G401 (cell line): ENCODE measurements at places on chromosomes 12 and 14.

DNA sequence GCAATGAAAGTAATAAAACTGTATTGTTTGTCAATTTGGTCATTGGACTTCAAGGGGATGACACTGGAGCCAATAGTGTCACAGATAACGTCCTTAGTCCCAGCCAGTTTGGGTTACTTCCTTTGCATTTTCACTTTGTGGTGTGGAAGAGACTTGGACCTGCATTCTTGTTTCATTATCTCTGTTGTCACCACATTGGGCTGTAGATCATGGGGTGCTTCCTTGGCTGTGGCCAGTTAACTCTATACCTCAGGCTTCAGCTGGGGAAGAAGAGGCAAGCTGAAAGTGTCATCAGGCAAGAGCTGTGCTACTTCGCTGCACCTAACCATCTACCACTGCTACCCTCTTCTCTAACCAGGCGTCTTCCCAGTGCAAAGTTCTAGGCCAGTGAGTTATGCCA lies 15.1 kb upstream of the CISTR start:
- no peak for DNase-seq

DNA sequence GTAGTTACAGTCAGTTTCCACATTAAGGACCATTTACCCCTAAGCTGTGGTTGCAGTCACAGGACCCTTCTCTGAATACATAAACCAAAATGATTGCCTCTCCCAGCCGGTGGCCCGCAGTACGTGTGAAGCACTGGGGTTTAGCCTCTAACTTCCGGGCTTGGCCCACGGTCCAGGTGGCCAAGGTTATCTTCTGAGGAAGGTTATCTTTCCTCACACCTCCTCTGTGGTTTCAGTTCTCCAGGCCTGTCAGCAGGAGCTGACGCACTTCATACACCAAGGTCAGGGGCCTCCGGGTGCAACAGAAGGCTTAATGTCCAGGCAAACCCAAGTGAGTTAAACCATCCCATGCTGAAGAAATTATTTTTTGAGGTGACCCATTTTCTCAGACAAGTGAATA lies 291.0 kb upstream of the FKBP4 start:
- no peak for DNase-seq

- no peak for DNase-seq
Observed at GRCh38 chr12:1811281-1811947, 9.0 kb upstream of the LRTM2 start.

- DNase-seq: no peak
Observed at GRCh38 chr12:110637869-110638441, 24.0 kb downstream of the TCTN1 start.

DNA sequence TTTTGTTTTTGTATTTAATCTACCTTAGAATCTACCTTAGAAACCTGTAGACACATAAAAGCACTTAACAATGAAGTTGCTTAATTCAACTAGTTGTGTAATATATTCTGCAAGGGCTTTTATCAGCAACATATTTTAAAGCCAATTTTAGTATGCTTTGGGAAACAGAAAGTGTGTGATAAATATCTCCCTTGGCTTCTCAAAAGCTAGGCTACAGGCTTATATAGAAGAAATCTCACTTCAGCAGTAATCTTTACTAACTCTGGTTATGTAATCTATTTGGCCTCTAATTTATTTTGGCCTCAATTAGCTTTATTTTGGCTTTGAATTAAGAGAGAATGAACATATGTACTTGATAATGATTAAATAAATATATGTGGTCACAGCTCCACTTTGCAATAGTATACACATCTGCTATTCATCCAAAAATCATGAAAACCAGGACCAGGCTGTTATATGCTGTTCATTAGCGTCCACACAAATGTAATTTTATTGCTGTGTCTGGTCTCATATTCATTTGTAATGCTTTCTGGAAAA lies 37.2 kb downstream of the LRP6 start:
- DNase-seq: no peak

DNA sequence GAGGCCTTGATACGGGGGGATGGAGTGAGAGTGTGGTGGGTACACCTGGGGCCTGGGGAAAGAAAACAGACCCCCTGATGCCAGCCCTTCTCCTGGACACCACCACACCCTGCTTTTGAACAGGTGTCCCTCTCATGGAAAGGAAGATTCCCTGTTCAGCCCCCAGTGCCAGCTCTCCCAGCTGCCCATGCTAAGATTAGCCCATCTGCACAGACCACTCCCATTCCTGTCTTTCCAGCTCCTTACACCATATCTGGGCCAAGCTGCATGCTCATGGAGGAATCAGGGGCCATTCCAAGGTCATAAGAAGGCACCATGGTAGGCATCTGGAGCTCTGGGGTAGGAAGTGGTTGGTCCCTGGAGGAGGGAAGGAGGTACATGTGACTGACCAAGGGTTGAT lies 9.6 kb downstream of the NAB2 start:
- DNase-seq: no peak

- DNase-seq: no peak
Observed at GRCh38 chr14:59455411-59455810, 9.8 kb downstream of the GPR135 start.

DNA sequence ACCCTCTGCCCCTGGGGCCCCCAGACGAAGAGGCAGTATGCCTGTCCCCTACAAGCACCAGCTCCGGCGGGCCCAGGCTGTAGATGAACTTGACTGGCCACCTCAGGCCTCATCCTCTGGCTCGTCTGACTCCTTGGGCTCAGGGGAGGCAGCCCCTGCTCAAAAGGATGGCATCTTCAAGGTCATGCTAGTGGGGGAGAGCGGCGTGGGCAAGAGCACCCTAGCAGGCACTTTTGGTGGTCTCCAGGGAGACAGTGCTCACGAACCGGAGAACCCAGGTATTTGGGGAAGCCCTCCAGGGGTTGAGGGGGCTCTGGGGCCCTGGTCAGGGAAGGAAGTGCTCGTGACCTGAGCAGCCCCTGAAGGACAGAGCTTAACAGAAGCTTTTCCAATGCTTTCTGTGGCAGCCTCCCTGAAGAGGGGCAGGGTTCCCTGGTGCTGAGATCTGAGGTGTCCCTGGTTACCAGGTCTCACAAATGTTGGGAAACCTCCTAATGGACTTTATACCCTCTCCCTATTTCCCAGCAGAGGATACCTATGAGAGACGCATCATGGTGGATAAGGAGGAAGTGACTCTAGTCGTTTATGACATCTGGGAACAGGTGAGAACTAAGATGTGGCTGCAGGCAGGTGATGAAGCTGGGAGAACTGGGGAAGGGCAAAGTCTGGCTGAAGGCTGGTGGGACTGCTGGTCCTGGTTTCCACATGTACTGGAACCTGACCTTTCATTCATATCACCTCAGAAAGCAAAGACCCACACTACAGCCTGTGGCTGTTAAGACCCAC lies 1.9 kb downstream of the REM2 start:
- DNase-seq: no peak

DNA sequence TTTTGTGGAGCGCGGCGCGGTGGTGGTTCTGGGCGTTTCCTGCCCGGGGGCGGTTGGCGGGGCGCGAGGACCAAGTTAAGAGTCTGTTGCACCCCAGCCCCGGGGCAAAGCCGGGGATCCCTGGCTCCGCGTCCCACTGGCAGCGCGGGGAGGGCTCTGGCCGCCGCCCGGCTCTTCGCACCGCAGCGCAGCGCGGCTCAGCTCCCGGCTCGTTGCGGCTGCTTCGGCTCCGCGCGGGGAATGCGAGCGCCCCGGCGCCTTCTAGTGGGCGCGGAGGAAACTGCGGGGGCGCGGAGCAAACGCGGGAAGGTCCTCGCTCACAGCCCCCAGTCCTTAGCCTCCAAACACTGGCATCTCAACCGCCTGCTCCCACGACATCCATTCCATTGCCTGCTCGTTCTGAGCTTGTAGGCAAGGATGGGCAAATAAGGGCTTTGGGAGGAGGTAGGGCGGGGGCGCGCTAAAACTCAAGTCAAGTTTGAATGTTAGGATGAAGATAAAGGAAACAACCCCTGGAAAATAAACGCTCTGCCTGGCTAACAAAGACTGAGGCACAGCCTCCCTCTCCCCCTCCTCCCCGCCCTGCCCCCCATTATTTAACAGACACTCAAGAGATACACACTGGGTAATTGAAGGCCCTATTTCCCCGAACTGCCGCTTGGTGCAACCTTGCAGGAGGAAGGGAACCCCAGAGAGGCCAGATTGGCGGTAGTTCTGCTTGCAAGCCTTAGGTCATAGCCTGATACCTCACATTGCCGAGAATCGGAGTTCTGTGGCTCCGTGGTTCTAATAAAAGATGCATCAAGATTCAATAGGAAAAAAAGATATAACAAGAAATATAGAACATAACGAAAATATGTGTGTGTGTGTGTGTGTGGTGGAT lies at the start of gene B4GALNT1:
TSS of gene B4GALNT1 (minus strand) at position 244 of the 883 bp plus-strand sequence. CDS start 1,069 bp downstream, outside the sequence.
- peak; percentile 84 for DNase-seq

GRCh38 chr12:3613641-3614395 lies 122.8 kb downstream of the PRMT8 start:
- DNase-seq: no peak

GRCh38 chr12:70448371-70448770 lies 82.3 kb downstream of the KCNMB4 start:
- DNase-seq: no peak

GRCh38 chr14:63039866-63040265 lies 5.4 kb downstream of the KCNH5 start:
- DNase-seq: peak; percentile 7

DNA sequence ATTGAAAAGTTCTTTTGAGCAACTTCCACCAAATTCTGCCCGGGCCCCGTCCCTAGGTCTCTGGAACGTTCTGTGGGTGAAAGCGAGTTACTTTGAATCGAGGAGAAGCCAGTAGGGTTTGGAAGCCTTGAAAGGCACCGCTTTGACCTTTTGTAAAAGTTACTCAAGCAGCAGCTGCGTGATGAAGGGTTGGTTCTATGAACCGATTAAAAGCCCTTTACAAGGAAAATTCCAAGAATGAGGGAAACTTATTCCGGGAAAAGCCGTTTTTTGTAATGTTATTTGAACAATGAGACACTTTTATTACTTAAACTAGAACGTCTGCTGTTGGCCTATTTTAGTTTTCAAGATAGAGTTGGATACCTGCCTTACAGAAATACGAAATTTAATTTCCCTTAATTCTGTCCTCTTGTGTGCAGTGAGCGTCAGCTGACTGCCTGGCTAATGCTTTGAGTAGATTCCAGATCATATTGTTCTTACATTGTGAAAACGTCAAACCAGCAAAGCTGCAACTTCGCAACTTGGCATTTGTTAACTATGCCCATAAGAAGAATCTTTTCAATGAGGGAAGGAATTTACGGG lies 906 bp downstream of the LARP4 start:
- peak; percentile 34 for DNase-seq

- DNase-seq: peak; percentile 88
Observed at GRCh38 chr12:57124261-57124877, 3.9 kb upstream of the LRP1 start.

GRCh38 chr14:73457924-73458182 lies 493 bp downstream of the NUMB start:
- no peak for DNase-seq

GRCh38 chr12:95230313-95230712 lies 12.7 kb downstream of the VEZT start:
- DNase-seq: no peak

DNA sequence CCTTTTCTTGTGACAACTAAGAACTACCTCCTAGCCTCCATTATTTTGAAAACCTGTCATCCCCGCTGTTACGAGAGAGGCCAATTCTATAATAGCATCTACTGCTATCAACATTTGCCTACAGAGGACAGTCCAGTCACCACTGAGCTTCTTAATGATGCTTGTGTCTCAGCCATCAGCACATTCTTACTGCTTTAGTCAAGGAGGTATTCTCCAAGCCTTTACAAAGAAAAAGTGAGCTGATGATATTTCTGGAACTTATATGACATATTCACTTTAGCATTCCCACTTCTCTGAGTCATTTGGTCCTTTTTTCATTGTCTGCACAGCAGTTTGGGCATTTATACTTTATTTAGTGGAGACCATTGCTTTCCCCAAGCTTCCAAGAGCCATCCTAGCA lies 497.7 kb upstream of the RPL10L start:
- DNase-seq: no peak

GRCh38 chr14:39641224-39641623 lies 209.0 kb upstream of the FBXO33 start:
- DNase-seq: no peak

GRCh38 chr14:73189651-73190050 lies 47.7 kb upstream of the PAPLN start:
- DNase-seq: no peak

DNA sequence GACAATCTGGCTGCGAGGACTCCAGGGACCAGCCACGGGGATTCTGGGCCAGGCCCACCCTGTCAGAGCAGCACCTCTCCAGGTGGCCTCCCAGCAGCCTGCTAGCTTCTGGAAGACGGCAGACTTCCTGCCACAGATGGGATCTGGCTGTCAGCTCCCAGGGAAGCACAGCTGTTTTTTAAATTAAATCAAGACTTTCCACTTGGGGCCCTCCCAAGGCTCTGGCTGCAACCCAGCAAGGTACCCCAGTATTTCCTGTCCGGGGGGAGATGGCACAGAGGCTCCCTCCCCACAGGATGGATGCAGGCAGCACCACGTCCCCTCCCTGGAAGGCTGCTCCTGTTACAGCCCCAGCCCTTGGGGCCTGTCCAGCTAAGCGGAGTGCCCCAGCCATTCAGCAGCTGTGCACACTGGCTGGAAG lies 56.9 kb downstream of the ACTN1 start:
- DNase-seq: no peak

DNA sequence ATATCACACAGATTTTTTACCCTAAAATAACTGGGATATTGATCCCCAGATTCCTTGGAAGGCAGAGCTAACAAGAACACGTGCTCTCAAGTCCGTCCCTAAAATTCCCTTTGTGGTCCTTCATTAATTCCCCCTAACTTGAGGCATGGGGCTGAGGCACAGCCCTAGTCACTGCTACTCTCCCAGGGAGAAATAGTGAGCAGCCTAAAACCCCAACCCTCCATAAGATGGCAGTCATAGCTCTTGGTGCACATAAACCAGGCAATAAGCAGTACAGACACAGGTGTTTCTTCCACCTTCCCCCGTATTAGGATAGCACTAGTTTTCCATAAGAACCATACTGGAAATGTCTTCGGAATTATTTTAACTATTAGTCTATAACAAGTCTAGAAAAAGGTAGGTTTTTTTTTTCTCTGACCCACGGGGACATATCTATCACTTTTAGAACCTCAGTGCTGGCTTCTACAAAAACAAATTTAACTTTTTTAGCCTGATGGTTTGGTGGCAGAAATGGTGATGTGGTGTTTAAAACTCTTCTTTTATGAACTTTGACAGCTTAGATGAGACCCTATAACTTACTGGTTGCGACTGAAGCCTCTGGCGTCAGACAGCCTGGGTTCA lies 3.1 kb upstream of the ARHGEF40 start:
- peak; percentile 27 for DNase-seq

- no peak for DNase-seq
Observed at GRCh38 chr12:51886021-51886710, 1.7 kb upstream of the ANKRD33 start.

- DNase-seq: no peak
Observed at GRCh38 chr14:92624764-92625163, 111.2 kb downstream of the RIN3 start.

DNA sequence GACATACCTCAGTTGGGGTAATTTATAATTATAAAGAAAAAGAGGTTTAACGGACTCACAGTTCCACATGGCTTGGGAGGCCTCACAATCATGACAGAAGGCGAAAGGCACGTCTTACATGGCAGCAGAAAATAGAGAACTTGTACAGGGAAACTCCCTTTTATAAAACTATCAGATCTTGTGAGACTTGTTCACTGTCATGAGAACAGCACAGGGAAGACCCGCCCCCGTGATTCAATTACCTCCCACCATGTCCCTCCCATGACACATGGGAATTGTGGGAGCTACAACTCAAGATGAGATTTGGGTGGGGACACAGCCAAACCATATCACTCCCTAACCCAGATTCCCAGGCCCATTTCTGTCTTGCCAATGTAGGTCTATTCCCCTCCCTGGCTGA lies 22.1 kb downstream of the MYO1H start:
- no peak for DNase-seq

GRCh38 chr12:12214635-12215131 lies 52.2 kb downstream of the LRP6 start:
- DNase-seq: no peak

- no peak for DNase-seq
Observed at GRCh38 chr12:46556105-46556559, 183.6 kb upstream of the SLC38A2 start.
